ENCODE measurements at places on chromosomes 7 and 10.

GRCh38 chr10:102643336-102644065, 778 bp upstream of the TRIM8 start:
- no peak for DNase-seq

DNA sequence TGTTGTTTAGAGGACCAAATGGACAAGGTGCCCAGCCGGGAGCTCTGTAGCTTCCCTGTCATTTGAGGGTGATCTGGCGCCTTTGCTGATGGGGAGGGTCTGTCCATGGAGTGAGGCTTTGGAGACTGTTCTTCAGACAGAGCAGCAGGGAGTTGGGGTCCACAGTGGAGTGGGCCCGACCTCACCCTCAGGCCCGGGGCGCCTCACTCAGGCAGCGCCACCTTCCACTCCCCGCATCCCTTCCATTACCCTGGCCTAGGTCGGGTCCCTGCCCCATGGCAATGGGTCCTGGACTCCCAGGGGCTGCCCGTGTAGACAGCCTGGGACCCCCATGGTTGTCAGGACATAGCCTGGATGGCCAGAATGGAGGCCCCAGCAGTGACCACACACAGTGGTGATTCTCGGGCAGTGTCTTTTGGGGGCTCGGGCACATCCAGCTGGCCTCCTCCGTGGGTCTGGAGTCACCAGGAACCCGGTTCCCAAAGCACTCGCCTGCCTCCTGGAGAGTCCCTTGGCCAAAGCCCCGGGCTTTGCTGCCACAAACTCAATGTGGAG, 38.5 kb downstream of the TCERG1L start:
- DNase-seq, result no peak

GRCh38 chr10:6153845-6154244, 48.9 kb upstream of the PFKFB3 start:
- no peak for DNase-seq

DNA sequence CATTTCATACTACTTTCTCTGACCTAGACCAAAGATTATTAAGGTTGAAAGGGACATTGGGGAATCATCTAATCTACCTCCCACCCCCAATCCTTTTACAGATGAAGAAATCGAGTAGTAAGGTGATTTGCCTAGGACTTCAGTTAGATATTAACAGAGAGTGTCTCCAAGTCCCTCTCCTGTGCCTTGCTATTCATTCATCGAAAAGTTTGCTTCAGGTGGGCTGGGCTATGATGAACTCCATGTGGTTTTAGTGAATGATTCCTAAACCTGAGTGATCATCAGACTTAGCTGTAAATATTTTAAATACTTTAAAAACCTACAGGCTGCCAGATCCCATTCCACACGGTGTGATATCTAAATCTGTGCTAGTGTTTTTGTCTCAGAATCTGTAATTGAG, 259.4 kb upstream of the SORCS1 start:
- DNase-seq, result no peak

DNA sequence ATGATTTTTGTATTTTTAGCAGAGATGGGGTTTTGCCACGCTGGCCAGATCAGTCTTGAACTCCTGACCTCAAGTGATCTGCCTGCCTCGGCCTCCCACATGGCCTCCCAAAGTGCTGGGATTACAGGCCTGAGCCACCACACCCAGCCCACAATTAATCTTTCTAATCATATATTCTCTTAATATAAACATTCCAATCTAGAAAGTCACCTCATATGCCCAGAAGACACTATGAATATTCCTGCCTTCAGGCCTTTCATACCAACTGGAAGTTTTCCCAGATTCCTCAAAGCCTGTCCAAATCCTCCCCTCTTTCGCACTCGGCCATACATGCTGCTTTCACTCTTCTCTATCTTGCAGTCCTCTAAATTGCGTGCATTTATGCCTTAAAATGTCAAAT, 32.6 kb downstream of the PDZD8 start:
- no peak for DNase-seq

DNA sequence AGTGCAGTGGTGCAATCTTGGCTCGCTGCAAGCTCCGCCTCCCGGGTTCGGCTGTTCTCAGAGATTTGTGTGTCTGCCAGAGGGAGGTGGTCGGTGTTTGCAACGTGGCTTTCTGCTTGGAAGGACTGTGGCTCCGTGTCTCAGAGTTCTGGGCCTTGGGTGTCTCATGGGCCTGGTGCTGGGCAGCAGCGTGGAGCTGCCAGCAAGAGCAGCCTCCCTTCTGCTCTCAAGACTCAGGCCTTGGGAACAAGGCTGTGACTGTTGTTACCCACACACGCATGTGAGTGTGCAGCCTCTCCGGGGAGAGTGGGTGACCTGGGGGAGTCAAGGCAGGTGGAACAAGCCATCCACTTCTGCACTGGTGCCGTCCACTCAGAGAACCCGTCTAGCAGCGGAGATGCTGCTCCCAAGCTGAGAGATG, 52.0 kb downstream of the VIPR2 start:
- no peak for DNase-seq

GRCh38 chr7:148717266-148717793, 18.6 kb downstream of the CUL1 start:
- DNase-seq, result no peak

GRCh38 chr7:92161271-92161670, 17.7 kb downstream of the LRRD1 start:
- no peak for DNase-seq

DNA sequence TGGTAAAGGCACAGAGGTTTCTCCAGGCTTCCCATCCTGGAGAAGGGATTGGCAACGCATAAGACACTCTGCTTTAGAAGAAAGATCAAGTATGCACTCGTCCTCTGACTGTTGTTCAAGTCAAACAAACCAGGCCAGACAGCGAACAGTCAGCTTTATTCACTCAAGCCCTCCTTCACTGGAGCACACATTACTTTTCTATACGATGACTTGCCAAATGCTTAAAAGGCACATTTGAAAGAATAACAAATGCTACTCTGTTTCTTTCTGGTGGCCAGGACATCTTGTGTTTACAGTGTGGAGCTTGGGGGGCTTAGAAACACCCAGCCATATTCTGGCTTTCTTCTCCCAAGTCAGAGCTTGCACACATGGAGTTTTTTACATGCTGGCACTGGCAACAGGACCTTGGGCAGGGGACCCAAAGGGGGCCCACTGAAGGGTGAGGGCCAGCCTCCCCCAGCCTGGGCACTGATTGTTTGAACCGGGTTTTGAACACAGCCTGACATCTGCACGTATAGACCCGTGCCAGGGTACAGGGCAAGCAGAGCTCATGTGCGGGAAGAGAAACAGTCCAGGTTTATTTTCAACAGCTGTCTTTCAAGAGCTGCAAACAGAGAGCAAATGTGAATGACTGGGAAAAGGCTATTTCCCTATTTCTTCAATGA, 33.3 kb upstream of the FGFR2 start:
- DNase-seq, result no peak

DNA sequence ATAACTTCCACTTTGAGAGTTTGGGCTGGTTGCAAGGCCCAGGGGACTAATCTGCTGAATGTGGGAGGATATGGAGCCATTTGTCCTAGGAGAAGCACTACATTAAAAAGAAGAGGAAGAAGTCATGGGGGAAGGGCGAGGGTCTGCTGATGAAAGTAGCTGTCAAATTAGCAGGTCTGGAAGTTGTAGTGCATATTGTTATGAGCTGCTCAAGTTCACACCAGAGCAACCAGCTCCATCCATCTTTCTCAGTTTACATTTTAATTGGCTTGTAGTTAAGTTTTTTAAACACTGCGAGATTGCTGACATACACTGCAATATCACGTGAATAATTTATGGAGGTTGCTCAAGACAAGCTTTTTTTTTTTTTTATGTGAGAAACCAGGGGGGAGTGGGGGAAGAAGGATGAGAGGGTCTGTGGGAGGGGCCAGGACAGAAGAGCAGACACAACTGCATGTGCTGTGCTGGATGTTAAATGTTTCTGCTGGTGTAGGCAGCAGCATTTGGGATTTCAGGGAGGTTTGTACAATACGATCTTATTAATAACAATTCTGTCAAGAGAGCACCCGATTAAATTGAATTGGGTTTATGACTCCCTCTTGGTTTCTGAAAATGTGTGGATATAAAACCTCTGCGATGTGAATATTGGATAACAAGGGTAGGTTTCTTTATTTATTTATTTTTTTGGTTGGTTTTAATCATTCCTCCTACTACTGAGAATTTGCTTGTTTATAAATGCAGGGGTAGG, 759.0 kb upstream of the GALNT17 start:
- DNase-seq, result peak; percentile 72

DNA sequence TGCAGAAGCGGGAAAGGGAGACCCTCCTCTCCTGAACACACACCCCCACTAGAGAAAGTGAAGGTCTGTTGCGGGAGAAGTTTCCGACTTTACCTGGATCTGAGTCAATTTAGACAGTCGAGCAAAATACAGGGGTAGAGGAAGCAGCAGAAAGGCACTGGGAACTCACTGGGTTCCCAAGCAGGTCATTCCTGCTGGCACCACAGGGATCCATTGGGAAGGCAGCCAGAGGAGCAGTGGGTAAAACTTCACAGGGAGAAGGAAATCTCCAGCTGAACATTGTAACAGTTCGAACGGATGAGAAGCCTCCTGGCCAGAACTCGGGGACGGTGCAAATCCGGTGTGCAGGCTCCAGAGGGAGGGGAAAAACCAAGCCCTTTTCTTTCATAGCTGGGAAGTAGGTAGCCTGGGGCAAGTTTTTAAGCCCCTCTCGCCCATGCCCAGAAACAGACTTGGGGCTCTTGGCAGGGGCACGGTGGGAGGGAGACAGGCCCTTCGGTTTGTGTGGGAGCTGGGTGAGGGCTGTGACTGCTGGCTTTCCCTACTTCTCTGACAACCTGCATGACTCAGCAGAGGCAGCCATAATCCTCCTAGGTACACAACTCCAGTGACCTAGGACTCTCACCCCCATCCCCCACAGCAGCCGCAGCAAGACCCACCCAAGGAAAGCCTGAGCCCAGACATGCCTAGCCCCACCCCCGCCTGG, 51.9 kb downstream of the DDC start:
- DNase-seq, result no peak

DNA sequence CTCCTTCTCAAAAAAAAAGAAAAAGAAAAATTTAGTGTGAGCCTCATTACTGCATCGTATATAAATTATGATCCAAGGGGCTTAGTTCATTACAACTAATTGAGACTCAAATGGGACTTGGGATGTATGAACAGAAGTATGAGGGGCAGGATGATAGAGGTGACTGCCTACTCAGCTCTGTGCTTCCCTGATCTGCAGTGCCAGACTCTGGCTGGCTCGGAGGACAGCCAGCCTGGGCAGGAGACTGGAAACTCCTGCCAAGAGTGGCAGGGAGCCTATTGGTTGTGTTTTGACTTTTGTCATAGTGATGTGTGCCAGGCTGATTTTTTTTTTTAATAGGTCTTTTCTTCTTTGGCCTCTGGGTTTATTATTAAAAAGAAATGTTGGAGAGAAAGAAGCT, 73.8 kb upstream of the GTF2IRD1 start:
- DNase-seq, result no peak

DNA sequence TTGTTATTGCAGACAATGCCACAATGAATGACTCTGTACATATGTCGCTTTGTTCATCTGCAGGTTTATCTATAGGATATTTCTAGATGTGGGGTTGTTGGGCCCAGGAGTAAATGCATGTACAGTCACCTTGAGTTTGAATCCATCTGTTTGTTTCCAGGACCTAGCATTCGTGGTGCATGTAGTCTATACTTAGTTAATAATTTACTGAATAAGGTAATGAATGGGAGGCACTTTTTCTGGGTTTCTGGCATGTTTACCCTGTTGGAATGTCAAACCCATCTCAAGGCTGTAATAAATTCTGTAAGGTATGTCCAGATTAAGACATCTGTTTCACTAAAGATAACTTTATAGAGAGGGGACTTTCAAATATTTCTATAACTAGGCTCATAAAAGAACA, 23.5 kb downstream of the HECTD2 start:
- no peak for DNase-seq

DNA sequence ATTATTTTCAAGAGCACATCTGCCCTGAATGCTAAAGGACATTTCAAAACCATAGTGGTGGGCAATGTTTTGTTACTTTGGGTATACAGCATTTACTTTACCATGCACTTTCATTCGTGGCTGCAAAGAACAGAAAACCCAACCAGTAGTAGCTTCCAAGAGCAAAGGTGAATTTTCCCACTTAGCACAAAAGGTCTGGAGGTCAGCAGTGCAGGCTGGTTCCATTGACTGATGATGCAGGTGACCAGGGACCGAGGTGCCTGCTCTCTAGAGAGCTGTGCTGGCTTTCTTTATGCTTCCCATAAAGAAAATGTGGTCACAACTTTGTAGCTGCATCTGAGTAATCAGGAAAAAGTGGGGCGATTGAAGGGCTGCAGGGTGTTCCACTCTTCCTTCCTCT, 240.0 kb downstream of the BICC1 start:
- DNase-seq, result no peak

- DNase-seq, result no peak
These were observed 74.5 kb upstream of the VKORC1L1 start for GRCh38 chr7:65798111-65799075.

- DNase-seq, result no peak
These were observed 42.1 kb downstream of the FAM53B start for GRCh38 chr10:124701881-124702656.

GRCh38 chr7:116653204-116653603, 18.8 kb upstream of the MET start:
- no peak for DNase-seq

- DNase-seq, result no peak
These were observed 1009.7 kb upstream of the CELF2 start for GRCh38 chr10:10007957-10008356.

DNA sequence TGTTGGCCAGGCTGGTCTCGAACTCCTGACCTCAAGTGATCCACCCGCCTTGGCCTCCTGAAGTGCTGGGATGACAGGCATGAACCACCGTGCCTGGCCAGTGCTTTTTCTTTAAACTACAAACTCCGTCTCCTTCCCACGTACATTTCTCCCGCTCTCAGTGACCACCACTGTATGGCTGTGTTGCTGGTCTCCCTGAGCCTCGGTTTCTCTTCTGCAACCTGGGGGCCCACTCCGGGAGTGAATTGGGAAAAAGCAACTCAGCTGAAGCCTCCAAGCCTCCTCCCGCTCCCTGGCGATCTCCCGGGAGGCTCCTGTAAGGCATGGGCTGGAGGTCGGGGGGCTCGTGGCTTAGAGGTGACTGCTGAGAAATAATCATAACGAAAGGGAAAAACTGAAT, 136.3 kb downstream of the ELFN1 start:
- no peak for DNase-seq

GRCh38 chr7:142746264-142746663, 3.0 kb upstream of the PRSS1 start:
- no peak for DNase-seq

DNA sequence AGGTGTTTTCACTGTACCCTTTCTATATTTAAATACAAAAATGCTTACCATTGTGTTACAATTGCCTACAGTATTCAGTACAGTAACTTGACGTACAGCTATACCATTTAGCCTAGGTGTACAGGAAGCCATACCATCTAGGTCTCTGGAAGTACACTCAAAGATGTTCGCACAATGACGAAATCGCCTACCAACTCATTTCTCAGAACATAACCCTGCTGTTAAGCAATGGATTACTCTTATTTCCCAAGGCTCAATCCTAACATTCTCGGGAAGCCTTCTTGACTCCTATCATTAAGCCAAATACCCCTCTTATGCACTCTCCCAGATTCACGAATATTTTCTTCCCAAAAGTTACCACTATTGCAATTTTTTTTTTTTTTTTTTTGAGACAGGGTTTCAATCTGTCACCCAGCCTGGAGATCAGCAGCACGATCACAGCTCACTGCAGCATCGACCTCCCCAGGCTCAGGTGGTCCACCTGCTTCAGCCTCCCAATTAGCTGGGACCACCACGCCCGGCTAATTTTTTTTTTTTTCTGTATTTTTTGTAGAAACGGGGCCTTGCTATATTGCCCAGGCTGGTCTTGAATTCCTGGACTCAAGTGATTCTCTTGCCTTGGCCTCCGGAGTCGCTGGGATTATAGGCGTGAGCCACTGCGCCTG, 1.5 kb downstream of the CWF19L1 start:
- DNase-seq, result no peak
